BJ (cell line): ENCODE measurements at places on chromosomes 7 and 10.

- DNase-seq: peak; percentile 33
Measured at GRCh38 chr7:85102813-85103350, 84.0 kb downstream of the SEMA3D start.

GRCh38 chr10:16732376-16732775 lies 84.8 kb downstream of the RSU1 start:
- DNase-seq: no peak

DNA sequence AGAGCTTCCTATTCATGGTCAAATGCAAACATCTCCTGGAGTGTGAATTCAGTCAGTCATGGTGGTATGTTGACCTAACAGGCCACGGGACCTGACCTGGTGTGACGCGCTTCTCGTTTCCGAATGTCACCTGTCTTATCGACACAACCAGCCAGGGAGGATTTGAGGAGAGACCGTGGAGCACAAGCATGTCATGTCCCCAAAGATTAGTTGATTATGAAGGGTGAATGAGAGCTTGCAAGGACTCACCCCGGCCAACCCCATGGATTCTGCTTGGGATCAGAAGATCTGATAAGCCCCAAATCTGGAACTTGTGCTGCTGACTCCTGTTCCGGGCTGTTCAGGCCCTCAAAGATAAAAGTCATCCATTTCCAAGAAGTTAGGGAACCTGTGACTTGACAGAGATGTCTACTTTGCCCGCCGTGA lies 10.5 kb downstream of the ADRA2A start:
- DNase-seq: no peak

GRCh38 chr7:22323714-22324113 lies 33.2 kb downstream of the RAPGEF5 start:
- no peak for DNase-seq

GRCh38 chr7:70410134-70410750 lies 721.7 kb upstream of the GALNT17 start:
- DNase-seq: no peak

GRCh38 chr7:155963771-155964195 lies 151.5 kb upstream of the SHH start:
- DNase-seq: no peak

GRCh38 chr10:78976825-78977755 lies 91.7 kb upstream of the ZMIZ1 start:
- DNase-seq: no peak
